Vein endothelial cell (primary cell): ENCODE measurements at places on chromosomes 2 and 18. TPM values are rescaled to one million over a fixed set of nuclear protein-coding genes. Genes with fewer than 3 reads are reported as not detected.

Gene TOGARAM2
- 0.10 TPM in 1 of 2 replicates, not detected in the other for total RNA-seq

Gene GPC1
- 21.9 and 22.4 TPM in 2 replicates for total RNA-seq

Gene STAT4
- 1.4 and 3.6 TPM in 2 replicates for total RNA-seq

Gene RAB17
- 2.3 and 9.5 TPM in 2 replicates for total RNA-seq

Gene UGT1A8
- not detected in 2 replicates for total RNA-seq

Gene ALPG
- total RNA-seq, result not detected in 2 replicates

Gene IGFBP5
- total RNA-seq, result 0.48 and 0.65 TPM in 2 replicates

Gene HOXD12
- not detected in 2 replicates for total RNA-seq
